ENCODE measurements at places on chromosomes 16 and 17. TPM values are rescaled to one million over a fixed set of nuclear protein-coding genes. Genes with fewer than 3 reads are reported as not detected.

DNA sequence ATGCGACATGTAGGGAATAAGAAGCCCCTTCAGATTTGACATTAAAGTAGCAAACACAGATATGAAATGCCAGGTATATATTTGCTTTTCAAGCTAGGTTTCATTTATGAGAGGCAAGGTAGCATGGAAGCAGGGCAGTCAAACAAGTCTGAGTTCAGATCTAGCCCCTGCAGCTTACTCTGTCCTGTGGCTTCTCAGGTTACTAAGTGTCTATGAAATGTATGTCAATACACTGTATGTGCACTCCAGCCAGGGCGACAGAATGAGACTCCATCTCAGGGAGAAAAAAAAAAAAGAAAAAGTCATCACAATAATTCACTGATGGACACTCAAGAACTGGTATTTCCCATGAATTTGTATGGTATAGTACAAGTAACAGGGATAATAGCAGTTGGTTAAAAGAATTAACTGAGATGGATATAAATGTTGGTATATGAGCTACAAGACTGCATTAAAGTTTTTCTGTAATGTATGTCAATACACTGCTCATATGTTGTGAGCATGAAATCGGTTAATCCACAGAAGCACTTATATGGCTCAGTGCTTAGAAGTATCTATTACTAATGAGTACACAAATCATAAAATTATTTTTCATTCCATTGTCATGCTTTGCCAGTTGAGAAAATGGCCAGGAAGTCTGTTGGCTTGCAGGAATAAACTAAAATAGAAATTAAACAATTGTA lies 2.9 kb upstream of the WSB1 start:
- DNase-seq = no peak

DNA sequence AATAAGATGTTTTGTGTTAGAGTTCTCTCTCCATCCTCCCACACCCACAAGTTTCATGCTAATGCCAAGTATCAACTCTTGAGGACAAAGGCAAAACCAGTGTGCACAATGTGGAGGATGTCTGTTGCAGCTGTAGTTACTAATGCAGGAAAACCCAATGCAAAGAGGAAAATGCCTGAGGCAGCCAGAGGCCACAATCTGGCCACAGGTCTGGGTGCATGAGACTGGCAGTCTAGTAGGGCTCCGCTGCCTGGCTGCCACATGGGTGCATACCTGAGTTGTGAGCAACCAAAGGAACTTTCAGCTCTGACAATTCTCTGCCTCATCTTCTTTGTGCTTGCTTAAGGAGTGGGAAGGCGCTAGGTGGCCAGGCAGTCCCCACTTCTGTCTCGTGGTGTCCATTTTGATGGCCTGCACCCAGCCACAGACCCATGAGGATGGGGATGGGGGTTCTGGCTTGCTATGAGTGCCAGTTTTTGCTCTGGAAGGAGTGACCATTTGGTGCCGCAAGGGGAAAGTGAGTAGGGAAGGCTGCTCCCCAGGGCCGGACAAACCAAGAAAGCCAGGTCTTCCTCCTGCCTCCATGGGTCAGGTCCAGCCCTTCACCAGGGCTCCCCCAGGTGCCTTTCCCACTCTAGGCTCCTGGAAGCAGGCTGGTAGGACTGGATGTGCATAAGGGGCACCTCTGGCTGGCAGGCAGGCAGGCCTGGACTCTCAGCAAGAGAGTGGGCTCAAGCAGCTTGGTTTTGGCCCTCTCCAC lies 4.2 kb upstream of the GFOD2 start:
- DNase-seq = no peak

DNA sequence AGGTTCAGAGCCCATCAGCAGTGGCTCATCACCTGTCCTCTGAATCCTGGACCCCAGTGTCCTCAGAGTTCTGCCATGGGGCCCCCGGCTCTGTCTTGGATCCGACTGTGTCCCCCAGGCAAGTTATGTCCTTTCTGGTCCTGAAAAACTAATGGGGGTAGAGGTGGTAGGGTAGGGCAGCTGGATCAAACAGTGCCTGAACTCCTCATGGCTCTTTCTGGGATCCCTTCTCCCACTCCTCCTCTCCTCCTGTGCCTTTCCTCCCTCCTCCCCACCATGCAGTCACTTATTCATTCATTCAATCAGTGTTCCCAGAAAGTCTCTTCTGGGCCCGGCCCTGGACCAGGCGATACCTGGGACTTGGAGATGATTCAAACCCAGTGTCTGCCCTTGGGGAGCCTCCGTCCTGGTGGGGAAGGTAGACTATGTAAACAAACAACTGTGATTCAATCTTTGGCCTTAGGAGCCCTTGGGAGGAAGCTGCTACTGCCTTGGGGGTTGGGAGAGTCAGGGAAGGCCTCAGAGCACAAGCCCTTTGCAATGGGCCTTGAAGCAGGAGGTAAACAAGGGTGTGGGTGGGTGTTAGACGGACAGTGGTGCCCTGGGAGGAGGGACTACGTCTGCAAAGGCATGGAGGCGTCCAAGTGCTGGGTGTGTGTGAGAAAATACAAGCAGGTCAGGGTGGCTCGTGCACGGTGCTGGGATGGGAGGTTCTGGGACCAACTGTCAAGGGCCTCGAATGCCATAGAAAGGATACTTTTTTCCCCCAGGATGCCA lies 6.4 kb upstream of the FAM83G start:
- no peak for DNase-seq

DNA sequence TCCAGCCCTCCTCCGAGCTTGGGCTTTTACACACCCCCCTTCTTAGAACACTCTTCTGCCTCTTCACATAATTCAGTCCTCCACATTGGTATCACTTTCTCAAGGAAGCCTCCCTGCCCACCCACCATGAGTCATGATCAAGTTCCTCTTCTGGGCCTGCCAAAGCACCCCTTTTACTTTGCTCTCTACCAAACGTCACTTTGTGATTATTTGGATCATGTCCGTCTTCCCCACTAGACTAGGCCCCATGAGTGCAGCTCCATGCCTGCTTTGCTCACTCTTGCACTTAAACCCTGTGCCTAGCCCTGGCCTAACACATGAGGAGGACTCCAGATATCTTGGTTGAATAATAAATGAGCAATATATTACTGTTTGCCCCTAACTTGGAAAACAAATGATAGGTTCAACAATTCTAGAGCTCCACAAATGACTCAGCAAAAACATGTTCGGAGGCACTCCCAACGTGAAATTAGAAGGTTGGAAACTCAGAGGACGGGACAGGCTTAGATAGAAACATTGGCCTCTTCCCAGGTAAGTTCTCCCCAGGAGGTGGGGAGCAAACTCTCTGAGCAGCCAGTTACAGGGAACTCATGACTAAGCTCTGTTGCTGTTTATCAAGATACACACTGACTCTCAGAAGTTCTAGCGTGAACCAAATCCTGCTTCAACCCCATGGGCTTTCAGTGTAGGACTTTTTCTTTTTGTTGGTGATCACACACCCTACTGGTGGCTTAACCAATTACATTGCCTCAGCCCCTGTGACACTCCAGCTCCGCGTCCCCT lies 28.3 kb downstream of the G6PC1 start:
- peak; percentile 34 for DNase-seq

DNA sequence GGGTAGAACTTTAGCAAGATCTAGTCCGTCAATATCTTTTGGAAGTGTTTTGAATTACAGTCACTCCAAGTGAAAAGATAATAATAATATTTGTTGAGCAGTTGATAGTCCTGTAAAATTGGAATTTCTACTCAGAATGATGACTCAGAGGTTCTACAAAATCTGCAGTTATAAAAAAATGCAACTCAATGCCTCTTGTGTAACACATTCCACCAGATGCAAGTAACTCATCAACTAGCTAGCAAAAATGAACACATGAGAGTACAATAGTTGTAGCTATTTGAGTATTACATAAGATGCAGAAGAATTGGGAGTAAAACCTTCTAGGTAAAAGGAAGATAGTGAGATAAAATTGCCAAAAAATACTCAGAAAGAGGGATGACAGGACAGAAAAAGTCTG lies 177.2 kb downstream of the CDH8 start:
- no peak for DNase-seq

DNA sequence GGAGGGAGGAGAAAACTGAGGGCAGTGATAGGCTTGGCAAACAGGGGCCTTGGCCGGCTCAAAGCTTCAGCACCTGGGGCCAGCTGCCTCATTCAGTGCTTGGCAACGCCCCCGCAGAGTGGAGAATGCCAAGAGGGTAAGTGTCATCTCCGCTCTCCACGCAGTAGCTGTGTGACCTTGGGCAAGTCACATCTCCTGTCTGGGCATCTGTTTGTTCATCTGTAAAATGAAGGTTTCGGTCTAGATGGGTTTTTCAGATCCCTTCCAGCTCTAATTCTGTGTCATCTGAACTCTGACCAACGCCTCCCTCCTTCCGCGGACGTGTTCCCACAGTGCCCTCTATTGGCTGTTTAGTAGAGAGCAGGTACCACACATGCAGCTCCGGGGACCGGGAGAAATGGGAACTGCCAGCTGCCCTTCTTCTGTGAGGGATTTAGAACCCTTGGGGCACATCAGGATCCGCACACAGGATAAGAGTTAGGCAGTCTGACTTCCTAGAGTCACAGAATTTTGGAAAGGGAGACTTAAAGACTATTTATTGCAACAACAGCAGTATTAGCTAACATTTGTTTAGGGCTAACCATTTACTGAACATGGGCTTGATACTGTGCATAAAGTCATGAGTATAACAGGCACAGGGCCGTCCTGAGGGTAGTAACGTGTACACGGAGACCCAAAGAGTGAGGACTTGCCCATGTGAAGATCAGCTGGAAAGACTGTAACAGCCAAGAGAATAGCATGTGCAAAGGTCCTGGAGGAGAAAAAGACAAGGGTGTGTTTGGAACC lies 26.8 kb downstream of the GP2 start:
- peak; percentile 73 for DNase-seq

DNA sequence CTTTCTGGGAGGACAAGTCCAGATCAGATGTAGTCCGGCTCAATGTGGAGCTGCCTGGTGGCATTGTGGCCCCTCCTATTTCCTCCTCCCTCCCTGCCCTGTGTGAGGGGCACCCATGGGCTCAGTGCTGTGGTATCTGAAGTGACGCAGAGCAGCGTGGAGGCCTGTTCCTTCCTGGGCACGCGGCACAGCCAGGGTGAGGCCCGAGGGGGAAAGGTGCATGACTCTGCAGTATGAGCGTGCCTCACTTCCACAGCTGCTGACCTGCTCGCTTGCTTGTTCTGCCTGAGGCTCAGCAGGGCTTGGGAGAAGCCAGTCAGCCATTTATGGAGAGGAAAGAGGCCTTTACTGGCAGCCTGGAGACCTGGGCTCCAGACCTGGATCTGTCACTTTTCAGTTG lies 11.7 kb downstream of the TMEM238L start:
- no peak for DNase-seq

GRCh38 chr16:28324235-28324886 lies 32.0 kb downstream of the SBK1 start:
- no peak for DNase-seq

- DNase-seq = no peak
Observed at GRCh38 chr17:81644496-81644895, 7.5 kb downstream of the TSPAN10 start.

- no peak for DNase-seq
Observed at GRCh38 chr16:73350707-73351452, 303.0 kb upstream of the ZFHX3 start.

DNA sequence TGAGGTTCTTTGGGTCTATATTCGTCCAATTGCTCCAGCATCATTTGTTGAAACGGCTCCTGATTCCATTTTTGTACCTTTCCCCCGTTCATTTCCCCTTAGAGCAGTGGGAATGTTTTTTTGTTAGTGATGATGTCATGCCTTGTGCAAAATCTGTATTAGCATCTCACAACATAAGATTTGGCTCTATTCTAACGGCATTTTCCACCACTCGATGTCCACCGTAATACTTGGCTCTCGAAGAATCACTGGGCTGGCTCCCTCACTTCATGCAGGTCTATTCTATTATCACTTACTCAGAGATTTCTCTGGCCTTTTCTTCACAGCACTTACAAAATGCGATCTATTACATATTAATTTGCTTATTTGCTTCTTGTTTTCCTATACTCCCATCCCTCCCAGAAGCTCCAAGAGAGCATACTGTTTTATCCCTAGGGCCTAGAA lies 571 bp upstream of the NME1 start:
- peak; percentile 22 for DNase-seq

GRCh38 chr17:40437095-40437732 lies 6.0 kb upstream of the IGFBP4 start:
- DNase-seq = no peak

- peak; percentile 52 for DNase-seq
Observed at GRCh38 chr17:77140878-77141767, at the start of gene SEC14L1. TSS of gene SEC14L1 (plus strand) at chr17:77140969. CDS start at chr17:77143597, 2,628 bp downstream.

DNA sequence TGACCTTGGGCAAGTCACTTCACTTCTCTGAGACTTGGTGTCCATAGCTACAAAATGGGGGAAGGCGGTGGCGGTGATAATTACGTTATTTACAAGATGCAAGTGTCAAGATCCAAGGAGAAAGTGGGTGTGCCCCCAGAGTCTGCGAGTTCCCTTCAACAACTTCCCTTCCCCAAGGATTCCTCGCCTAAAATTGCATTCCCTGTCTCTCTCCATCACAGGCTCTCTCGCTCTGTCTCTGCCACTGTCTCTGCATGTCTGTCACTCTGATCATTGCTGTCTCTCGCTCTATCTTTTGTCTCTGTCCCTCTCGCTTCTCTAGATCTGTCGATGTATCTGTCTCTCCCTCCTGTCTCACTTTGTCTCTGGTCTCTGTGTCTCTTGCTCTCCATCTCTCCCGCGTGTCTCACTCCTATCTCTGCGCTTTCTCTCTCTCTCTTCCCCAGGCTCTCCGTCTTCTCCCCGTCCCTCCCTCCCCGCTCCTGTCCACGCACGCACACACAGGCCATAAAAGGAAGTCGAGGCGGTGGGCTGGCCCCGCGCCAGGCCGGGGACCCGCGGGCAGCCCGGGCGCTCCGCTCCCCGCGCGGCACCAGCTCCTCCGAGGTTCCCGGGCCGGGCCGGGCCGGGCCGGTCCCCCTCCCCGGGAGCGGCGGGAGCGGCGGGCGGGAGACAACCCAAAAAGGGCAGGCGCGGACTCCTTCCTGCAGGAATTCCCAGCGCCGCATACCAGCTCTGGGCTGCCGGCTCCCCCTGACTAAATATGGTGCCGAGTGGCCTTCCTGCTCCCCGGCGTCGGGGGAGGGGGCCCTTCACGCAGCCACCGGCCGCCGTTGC lies 1.1 kb upstream of the MYH11 start:
- DNase-seq = peak; percentile 26

GRCh38 chr17:63578027-63578768 lies 22.5 kb upstream of the TACO1 start:
- peak; percentile 25 for DNase-seq

The UBE2G1 gene
- total RNA-seq = 66.1 TPM

The UMOD gene
- total RNA-seq = 0.43 TPM

The ENPP7 gene
- 0.24 TPM for total RNA-seq

The GFAP gene
- 0.62 TPM for total RNA-seq

The CA10 gene
- 5.0 TPM for total RNA-seq

The LRRC75A gene
- 44.5 TPM for total RNA-seq

The TP53TG3B gene
- total RNA-seq = 5.9 TPM

The ZG16 gene
- total RNA-seq = not detected

The SDR42E2 gene
- total RNA-seq = 0.31 TPM
